ENCODE measurements at places on chromosomes 13 and 19.

DNA sequence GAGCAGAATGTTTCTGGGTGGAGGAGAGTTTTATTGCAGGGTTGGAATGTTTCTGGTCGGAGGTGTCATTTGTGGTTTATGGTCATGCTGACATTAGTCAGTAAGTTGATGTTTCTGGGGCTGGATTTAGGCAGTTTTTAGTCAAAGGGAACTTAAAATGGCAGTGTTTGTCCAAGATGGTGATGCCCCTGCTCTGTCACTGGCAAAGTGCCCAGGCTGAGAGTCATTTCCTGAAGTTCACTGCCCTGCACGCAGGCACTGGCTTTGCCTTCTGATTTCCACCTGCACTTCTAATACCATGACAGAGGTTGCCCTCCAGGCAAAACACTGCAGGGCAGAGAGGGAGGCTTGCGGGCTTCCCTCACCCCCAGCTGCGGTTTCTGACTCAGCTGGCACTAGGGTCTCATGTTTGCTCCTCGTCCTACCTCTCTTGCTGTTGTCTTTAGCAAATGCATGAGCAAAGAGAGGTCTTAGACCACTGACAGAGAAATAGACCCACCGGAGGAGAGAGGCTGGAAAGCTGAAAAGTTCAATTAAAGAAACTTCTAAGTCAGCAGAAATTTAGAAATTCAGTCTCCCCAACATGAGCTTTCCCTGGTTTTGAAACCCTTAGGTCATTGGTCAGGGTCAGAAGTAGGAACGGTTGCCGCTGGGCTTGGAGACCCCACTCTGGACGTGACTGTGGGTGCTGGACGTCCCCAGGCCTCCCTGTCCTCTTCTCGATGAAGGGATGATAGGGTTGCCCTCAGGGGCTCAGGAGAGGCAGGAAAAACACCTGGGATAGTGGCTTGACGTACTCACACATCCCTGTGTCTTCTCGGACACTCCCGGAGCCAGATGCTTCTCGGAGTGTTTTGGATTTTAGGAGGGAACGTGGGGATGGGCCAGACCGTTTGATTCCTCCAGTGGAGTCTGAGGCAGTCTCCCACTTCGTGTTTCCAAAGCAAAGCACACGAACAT is 26.3 kb downstream of the TMEM255B start:
- DNase-seq, result no peak

DNA sequence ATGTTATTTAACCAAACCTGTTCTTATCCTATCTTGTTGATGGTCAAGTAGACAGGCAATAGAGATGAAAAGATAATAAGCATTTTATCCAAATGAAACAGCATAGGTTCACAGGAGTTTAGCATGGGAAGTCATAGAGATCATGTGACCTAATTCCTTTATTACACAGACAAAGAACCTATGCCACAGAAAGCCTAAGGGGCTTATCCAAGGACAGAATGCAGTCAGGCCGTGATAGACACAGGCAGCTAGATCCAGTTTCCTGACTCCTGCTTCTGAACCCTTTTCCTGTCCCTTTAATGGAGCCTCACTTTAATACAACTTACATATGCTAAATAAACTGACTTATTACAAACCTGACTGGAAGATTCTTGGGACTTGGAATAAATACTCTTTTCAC is 532.1 kb downstream of the IRS2 start:
- DNase-seq, result no peak

DNA sequence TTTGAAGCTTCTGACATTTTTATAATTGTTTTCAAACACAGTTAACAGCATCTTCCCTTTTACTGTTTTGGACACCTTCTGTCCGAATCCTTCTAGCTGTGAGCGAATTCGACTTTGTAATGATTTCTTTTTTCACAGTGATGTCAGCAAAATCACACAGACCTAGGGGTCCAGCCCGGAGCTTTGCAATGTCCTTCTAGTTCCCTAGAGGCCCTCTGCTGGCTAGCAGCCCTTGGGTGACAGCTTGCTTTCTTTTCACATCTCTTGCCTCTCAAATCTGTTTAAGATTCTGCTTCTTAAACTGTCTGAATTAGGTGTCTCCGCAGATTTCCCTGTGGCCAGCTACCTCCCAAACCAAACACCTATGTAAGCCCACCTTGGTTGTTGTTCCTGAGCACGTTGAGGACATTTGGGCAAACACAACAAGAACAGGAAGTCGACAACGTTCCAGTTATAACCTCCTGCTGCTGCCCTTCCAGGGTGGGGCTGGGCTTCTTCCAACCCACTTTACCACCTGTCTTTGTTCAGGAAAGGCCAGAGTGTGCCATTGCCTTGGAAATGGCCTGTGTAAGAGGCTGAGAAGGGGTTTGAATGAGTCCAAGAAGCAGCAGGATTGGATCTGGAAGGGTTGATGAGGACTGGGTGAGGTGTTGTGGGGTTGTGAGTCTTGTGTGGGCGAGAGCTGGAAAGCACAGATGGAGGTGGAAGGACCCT is 123.1 kb downstream of the ATP8A2 start:
- peak; percentile 51 for DNase-seq

DNA sequence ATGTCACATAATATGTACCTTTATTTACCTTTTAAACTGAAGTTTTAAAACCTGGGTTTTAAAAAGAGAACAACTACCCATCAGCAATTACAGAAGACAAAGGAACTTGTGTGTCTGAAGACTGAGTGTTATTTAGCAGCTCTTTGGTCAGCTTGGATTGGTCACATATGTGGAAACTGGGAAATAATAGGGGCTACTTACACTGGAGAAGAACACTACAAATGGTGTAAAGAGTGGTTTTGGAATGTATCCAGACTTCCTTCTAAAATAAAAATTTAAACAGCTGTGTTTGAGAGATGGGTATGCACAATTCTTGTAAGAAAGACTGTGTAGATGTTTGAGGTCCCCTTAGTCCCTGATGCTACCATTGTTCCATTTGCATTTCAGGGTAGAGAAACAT is 13.3 kb downstream of the TNFRSF19 start:
- no peak for DNase-seq

DNA sequence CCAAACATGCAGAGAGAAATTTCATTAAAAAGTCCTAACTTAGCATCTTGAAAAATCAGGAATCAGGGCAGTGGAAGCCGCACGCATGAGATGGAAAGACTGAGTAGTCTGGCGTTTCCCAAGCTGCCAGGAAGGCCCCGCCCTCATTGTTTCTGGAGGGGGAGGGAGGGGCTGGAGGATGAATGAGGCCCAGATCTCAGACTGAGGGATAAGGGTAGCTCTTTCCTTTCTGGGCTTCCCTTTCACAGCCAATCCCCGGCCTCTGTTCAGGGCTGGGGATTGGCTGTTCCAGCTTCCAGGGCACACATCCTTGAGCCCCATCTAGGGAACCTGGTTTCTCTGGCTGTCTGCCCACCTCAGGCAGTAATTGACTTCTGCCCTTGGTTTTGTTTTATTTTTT is 7.3 kb downstream of the C19orf53 start:
- DNase-seq, result no peak

GRCh38 chr13:30338331-30338851 is 31.0 kb upstream of the KATNAL1 start:
- DNase-seq, result no peak

DNA sequence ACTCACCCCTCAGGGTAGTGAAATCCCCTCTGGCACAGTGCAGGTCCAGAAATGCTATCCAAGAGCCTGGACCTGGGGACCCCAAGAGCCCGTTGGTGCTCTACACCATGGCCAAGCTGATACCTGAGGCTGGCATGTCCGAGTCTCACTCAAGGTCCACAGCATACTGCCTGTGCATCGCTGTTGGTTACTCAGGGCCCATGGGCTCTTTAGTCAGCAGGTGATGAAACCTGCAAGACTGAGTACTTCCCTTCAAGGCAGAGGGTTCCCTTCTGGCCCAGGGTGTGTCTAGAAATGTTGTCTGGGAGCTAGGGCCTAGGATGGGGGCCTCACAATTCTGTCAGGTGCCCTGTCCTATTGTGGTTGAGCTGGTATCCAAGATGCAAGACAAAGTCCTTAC is 19.6 kb upstream of the KBTBD7 start:
- DNase-seq, result no peak

DNA sequence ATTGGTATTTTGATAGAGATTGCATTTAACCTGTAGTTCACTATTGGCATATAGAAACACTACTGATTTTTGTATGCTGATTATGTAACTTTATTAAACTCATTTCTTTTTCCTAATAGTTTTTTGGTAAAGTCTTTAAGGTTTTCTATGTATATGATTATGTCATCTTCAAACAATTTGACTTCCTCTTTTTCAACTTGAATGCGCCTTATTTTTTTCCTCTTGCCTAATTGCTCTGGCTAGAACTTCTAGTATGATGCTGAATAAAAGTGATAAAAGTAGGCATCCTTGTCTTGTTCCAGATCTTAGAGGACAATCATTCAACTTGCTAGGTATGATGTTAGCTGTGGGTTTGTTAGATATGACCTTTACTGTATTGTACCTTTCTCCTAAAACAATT is 1034.9 kb downstream of the PCDH9 start:
- no peak for DNase-seq

- no peak for DNase-seq
Observed at GRCh38 chr19:55489711-55490477, 1.7 kb downstream of the SSC5D start.

Data from NCI-H187 treated with DMSO at 0.1 percent for 48 hours (cell line).